ENCODE measurements at places on chromosomes 16 and 17.
A peak's percentile ranks its signal among the peaks of the same experiment; 100 is the strongest.

GRCh38 chr17:35603674-35604073 lies 16.6 kb downstream of the AP2B1 start:
- no peak for DNase-seq

DNA sequence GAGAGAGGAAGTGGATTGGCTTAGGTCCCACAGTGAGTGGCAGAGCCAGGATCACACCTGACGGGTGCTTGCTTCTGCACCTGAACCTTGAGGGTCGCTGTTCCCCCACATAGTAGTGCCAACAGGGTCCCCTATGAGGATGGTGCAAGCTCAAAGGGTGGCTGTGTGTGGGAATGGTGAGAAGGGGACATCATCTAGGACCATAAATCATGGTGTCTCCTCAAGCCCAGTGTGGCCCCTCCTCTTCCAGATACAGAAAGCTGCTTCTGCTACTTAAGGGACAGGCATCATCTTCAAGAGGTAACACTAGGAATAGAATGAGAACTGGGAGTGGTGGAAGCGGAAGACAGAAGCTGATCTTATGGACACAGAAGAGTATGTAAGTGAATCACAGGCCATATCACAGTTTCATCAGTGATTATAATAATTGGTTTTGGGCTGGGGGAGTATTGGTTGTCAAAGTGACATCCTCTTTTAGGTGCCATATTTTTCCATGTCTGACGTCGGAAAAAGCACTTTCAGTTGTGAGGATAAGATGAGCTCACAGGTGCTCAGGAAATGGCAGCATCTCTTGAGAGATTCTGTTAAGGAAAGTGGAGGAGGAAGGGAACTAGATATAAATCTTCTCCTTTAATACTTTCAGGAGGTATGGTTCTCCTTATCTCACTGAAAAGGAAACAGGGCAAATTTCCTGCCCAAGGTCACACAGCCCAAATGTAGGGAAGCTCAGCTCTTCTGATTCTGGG lies 83.2 kb upstream of the HNF1B start:
- DNase-seq, result no peak

- DNase-seq, result peak; percentile 21
Observed at GRCh38 chr17:9218911-9219310, 197.6 kb downstream of the NTN1 start.

- peak; percentile 97 for DNase-seq
Observed at GRCh38 chr16:11345040-11345862, at the start of gene RMI2. Gene RMI2 (plus strand): TSS chr16:11345459. CDS start chr16:11345472, 13 bp downstream.

GRCh38 chr17:4362141-4362540 lies 4.3 kb downstream of the UBE2G1 start:
- DNase-seq, result no peak

- no peak for DNase-seq
Observed at GRCh38 chr17:51853857-51854256, 304.7 kb downstream of the CA10 start.

DNA sequence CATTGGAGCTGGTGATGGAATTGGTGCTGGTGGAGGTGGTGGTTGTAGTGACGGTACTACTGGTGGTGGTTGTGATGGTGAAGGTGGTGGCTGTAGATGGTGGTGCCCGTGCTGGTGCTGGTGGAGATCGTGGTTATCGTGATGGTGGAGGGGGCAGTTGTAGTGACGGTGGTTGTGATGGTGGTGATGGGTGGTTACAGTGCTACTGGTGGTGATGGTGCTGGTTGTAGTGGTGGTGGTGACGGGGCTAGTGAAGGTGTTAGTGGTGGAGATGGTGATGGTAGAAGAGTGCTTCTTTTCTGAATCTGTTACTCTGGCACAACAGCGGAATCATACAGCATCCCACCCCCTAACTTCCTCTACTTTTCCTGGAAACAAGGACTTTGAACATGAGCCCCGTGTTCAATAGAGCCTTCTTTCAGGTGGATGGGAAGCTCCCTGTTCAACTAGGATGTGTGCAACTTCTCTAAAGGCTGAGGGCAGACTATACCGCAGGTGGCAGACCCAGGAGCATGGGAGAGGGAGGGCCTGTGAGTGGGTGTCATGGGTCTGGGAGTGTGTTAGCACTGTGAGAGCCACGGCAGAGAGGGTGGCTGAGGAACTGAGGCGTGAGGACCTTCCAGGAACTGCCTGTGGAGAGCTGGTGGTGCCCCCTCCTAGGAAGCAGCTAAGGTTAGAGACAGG lies 8.2 kb downstream of the TBX21 start:
- no peak for DNase-seq

- no peak for DNase-seq
Observed at GRCh38 chr17:74146196-74146595, 57.3 kb upstream of the RPL38 start.

DNA sequence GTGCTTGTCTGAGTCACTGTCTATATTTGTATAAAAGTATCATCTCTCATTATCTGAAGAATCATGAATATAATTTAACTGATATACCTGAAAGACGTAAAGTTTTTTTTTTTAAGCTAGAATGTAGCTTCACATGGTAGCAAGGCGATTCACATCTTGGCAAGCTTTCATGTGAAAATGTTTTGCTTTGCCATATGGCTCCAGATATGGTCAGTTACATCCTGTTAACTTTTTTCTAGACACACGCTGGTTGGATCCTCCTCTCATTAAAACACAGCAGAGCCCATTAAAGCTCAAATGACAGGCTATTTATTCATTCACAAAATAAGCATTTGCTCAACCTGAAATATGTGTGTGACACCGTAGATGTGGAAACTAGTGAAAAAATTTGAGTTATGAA lies 412.8 kb downstream of the KIF2B start:
- DNase-seq, result no peak

GRCh38 chr16:14097182-14097959 lies 26.3 kb downstream of the MRTFB start:
- no peak for DNase-seq

All from heart left ventricle (tissue), 16 donors.